ENCODE measurements at places on chromosomes 3 and 15.

- DNase-seq = no peak
These were observed 117.3 kb upstream of the CADPS start for GRCh38 chr3:62992520-62992919.

DNA sequence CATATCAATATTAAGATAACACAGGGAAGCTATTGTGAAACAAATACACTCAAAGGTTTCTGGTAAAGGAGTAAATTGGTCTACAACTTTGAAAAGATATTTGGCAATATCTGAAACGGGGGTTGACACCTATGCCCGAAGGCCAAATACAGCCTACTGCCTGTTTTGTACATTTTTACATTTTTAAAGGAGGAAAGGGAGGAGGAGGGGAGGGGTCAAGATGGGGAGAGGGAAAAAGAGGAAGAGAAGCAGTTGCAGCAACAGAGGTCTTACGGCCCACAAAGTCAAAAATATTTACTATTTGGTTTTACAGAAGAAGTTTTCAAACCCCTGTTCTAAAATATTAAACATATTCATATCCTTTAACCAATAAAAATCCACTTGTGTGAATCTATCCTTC lies 94.2 kb downstream of the FMN1 start:
- DNase-seq = no peak

- no peak for DNase-seq
These were observed 49.9 kb upstream of the ATP2B2 start for GRCh38 chr3:10555263-10555662.

DNA sequence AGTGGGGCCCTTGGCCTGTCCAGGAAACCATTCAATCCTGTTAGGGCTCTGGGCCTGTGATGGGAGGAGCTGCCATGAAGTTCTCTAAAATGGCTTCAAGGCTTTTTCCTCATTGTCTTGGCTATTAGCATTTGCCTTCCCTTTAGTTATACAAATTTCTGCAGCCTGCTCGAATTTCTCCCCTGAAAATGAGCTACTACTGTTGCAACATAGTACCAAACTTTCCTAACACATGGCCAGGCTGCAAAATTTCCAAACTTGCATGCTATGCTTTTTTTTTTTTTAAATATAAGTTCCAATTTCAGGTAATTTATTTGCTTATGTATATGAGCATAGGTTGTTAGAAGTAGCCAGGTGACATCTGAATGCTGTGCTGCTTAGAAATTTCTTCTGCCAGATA lies 560.8 kb upstream of the TBL1XR1 start:
- DNase-seq = no peak

Data from head of caudate nucleus (tissue), 42 donors.